Stimulated activated CD4-positive, alpha-beta T cell treated with anti-CD3 and anti-CD28 coated beads, TNF-alpha, amount 100 ng/mL, for 1 hour (primary cell): ENCODE measurements at places on chromosomes 3 and 15.

DNA sequence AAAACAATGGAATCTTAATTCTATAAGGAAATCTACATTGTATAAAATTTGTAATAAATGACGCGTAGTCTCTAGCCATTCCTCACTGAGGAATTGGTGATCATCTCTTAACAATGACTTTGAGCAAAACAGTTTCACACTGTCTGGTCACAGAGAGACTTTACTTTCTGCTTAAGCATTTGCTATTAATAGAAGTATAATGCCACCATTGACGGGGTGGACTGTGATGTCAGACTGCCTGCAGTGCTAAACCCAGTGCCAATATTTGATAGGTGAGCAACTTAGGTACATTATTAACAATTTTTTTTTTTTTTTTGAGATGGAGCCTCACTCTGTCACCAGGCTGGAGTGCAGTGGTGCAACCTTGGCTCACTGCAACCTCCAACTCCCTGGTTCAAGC is 494.9 kb upstream of the ADAMTS9 start:
- no peak for DNase-seq

GRCh38 chr3:122199552-122199951 is 16.1 kb downstream of the CASR start:
- no peak for DNase-seq

DNA sequence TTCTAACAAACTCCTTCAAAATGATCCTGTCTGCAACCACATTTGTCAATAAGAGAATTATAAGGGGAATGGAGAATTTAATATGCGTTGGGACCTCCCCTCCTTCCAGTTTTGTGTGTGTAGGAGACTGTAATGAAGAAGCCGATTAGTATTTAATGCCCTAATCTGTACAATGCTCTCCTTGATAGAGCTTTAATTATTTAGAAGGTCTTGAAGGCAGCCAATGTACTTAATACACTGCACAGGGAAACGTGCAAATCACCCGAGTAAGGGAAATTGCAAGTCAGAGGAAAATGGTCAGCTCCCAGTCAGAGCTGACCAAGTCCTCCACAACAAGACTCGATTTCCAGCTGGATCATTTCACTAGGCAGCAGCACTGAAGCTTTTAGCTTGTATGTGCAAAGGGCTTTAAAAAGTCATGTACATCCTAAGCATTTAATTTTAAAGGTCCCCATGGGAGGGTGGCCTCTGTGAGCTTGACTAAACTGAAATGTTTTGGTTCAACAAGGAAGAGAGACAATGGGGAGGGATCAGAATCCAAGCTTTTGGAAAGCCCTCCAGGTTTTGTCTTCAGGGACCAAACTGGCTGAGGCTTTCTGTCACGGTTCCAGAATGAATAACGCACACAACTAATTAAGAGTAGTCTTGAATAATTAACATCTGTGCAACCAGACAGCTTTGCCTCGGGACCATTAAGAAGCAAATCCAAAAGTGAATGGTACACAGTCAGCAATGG is 159.8 kb upstream of the MITF start:
- DNase-seq: no peak

GRCh38 chr3:125240496-125240895 is 27.9 kb upstream of the SLC12A8 start:
- no peak for DNase-seq

DNA sequence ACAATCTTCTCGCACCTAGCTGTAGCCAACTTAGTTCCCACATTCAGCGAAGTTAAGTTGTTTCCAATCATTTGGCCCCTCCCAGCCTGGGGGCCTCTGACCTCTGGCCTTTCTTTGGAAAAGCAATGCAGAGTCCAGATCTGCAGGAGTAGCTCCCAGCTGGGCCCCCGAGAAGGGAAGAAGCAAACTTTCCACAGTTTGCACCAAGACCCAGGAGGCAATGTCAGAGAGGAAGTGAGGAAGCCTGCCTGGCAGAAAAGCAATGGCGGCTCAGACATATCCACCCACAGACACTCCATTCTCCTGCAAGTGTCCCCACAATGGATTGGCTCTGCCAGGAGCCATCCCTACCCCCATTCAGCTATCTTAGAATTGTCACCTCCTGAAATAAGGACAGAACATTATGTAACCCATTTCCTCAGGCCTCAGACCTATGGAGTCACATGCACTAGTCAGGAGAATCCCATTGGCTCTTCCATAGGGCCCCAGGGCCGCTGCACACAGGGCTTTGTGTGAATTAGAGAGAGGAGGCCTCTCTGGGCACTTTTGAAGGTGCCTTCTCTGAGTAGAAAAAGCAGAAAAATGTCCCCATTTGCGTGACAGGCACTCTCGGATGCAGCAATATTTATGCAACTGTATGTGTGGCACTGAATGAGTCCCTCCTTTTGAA is 3.0 kb upstream of the BUB1B start:
- DNase-seq: no peak

- DNase-seq: no peak
Measured at GRCh38 chr15:56040081-56041035, 46.9 kb upstream of the NEDD4 start.

DNA sequence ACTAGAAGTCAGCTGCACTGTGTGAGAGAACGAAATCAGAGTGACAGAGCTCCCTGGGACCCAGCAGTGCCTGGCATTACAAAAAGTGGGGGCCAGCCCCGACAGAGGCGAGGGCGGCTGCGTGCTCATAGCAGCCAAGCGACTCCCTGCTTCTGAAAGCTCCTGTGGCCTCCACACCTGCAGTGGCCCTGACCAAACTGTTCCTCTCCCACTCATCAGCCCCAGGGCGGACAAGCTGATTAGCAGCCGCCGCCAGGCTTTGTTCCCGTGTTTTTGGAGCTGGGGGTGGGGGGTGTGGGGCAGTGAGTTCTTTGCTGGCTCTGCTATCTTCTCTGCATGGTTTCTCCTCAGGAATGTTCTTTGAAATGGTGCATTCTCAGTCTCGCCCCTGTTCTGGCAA is 58.1 kb downstream of the DGKG start:
- DNase-seq: no peak

- DNase-seq: no peak
Measured at GRCh38 chr3:14810070-14810791, 8.5 kb upstream of the FGD5 start.

- no peak for DNase-seq
Measured at GRCh38 chr15:71366926-71367325, 251.7 kb downstream of the THSD4 start.

DNA sequence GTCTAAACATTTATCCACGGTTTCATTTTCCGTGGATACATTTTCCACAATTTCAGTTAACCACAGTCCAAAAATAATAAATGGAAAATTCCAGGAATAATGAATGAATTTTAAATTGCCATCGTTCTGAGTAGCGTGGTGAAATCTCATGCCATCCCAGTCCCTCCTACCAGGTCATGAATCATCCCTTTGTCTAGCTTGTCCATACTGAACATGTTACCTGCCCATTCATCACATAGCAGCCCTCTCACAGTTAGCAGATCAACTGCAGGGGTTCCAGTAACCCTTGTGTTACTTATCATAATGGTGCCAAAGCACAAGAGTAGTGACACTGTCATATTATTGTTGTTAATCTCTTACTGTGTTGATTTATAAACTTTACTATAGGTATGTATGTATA is 124.5 kb downstream of the GSK3B start:
- no peak for DNase-seq

DNA sequence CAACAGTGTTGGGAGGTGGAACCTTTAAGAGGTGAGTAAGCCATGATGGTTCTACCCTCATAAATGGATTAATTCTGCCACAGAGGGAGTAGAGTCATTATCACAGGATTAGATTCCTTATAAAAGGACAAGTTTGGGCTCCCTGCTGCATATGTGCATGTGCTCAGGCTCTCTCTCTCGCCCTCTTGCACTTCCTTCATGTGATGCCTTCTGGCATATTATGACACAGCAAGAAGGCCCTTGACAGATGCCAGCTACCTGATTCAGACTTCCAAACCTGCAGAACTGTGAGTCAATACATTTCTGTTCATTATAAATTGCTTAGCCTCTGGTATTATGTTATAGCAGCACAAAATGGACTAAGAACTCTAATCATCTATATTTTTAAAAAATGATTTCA is 205.3 kb downstream of the CTNNB1 start:
- DNase-seq: no peak

- no peak for DNase-seq
Measured at GRCh38 chr3:188002626-188003138, 151.3 kb upstream of the LPP start.
